Cortex of kidney (tissue), 1 donor: ENCODE measurements at places on chromosomes 4 and X.

DNA sequence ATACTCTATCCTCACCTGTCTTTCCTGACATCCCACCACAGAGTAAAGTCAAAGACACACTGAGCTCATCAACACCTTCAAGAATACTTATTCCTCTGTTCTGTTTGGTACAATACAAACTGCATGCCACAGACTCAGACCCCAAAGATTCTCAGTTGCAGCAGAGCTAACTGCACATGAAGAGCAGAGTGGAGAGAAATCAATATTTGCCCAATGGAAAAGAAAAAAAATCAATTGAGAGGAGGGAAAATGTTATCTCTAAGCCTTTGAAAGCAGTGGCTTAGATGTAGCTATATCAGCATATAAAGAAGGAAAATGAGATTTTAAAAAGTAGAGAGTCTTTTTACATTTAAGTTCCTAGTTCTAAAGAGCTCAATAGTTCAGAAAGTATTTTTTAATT lies 180.2 kb downstream of the NWD2 start:
- no peak for DNase-seq

DNA sequence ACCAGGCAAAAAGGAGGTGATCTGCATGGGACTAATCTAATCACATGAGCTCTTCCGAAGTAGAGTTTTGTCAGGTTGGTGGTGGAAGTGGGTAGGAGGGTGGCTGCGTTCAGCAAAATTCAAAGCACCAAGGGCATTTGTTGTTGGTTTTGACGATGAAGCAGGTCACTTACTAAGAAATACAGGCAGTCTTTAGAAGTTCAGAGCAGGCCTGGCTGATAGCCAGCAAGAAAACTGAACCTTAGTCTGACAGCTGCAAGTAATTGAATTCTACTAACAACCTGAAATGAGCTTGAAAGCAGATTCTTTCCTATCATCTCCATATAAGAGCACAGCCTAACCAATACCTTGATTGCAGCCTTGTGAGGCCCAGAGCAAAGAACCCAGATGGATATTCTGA lies 505.8 kb downstream of the KLHL13 start:
- DNase-seq: no peak

DNA sequence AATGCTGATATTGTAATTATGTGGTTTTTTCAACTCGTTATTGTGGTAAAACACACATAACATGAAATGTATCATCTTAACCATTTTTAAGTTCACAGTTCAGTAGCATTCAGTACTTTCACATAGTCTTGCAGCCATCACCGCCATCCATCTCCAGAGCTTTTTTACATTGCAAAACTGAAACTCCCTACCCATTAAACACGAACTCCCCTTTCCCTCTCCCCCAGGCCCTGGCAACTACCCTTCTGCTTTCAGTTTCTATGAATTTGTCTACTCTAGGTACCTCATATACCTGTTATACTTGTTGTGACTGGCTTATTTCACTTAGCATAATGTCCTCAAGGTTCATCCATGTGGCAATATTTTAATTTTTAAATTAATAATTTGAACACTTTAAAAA lies 380.6 kb downstream of the MAPK10 start:
- DNase-seq: no peak

- no peak for DNase-seq
Measured at GRCh38 chr4:13678186-13678924, 50.8 kb upstream of the BOD1L1 start.

- no peak for DNase-seq
Measured at GRCh38 chr4:54228056-54228527, 1.0 kb upstream of the PDGFRA start.

DNA sequence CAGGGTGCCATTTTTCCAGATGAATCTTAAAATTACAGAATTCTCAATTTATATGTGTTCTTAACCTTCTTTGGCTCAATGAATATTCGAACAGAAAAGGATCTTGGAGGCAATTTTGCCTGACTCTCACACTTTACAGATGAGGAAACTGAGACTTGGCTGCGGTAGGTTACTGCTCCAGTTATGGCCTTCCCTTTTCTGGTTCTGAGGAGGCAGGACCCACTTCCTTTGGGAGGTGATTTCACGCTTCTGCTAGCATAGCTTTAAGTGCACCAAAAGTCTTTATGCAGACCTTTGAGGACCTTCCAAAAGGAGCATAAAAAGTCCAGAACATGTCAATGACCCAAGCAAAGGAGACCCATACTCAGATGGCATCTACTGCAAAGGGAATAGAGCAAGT lies 44.7 kb upstream of the KLF3 start:
- DNase-seq: no peak

- no peak for DNase-seq
Measured at GRCh38 chr4:112153211-112153791, 8.0 kb downstream of the FAM241A start.

DNA sequence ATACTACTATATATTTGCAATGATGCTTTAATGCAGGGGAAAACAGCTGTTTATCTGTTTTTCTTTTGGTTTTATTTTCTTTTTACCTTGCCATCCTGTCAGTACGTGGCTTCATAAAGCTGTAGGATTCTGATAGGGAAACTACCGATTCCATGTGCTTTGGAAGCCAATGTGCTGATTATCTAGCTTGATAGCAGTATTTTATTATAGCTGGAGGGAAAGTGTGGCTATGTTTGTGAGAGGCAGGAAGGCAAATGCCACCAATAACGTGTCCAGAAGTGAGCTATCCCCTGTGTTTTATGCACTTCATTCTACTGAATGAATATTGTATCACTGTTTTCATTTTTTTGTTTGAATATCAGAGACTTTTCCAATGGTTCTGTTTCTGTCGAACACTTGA lies 43.7 kb downstream of the IL15 start:
- no peak for DNase-seq

DNA sequence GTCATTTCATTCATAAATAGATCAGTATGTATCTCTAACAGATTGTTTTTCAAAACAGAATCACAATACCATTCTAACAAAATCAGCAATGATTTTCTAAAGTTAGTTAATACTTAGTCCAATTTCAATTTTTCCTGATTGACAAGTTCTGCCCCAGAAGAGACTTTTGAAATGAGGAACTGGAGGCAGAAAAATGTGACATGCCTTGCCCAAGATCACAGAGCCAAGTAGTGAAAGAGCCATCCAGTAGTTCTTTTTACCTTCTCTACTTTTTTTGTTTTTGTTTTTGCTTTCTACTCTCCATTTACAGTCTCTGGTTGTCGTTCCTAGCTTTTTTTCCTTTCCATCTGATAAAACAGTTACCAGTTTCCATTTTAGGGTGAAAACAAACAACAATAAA lies 129.3 kb upstream of the TMEM164 start:
- no peak for DNase-seq

DNA sequence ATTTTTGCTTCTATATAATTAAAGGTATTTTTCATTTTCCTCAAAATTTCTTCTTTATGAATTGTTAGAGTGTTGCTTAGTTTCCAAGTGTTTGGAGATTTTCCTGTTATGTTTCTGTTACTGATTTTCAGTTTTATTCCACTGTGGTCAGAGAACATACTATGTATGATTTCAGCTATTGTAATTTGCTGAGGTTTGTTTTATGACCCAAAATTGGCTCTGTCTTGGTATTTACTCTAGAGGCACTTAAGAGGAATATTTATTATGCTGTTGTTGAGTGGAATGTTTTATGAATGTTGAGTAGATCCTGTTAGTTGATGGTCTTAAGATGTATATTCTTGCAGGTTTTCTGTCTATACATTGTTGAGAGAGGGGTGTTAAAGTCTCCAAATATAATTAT lies 263.5 kb downstream of the PABPC4L start:
- no peak for DNase-seq

- no peak for DNase-seq
Measured at GRCh38 chr4:27140486-27140885, 279.8 kb downstream of the STIM2 start.

DNA sequence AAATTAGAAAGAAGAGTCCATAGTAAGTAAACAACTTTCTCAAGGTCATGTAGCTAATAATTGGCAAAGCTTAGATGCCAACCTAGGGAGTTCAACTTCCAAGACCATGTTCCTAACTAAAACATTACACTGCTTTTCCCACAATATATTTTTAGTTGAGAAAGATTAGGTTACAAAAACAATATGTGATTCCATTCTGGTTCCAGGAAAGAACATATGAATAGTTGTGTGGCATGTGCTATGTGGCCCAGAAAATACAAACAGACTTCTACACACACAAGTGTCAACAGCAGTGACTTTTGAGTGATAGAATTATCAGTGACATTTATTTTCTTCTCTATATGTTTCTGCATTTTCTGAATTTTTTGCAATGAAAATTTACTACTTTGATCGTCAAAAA lies 62.7 kb upstream of the EDNRA start:
- DNase-seq: no peak

DNA sequence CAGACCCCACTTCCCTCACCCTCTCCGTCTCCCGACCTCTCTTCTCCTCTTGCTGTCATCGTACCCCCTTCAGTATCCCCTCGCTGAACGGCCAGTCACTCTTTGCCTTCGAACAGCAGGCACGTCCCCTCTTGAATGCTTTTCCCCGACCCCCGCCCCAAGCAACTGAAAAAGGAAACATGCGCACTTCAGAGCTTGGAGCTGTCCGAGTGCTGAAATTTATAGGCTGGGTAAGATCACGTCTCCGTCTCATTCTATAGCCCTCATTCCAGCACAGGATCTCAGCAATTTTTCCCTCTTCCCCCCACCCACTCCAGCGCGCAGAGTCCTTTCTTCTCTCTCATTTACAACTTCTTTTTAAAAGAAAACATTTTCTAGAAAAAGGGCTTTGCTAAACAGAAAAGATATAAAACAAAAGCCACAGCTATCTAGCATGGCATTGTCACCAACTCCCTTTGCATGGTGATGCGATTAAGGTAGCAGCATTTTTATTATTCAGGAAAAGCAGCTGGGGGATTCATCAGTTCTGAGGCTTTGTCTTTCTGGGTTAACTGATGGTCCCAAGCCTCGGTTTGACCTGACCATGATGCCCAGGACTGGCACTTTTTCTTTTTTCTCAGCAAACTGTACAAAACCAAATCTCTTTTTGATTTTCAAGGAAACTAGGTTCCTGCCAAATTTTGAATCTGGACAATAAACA lies at the start of gene GLRA2:
Gene GLRA2, plus strand, starts transcription at position 247 of the 700 bp plus-strand sequence. CDS start 522 bp downstream, outside the sequence.
- no peak for DNase-seq

- no peak for DNase-seq
Measured at GRCh38 chr4:60344908-60345307, 855.2 kb upstream of the ADGRL3 start.

DNA sequence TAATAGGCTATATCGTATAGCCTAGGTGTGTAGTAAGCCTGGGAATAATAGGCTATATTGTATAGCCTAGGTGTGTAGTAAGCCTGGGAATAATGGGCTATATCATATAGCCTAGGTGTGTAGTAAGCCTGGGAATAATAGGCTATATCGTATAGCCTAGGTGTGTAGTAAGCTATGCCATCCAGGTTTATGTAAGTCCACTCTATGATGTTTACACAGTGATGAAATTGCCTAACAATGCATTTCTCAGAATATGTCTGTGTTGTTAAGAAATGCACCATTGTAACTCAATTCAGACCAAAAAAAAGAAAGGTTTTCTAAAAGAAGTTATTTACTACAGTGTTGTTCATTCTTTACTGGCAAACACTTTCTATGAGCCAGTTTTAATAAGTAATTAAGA lies 1387.2 kb downstream of the STIM2 start:
- no peak for DNase-seq

DNA sequence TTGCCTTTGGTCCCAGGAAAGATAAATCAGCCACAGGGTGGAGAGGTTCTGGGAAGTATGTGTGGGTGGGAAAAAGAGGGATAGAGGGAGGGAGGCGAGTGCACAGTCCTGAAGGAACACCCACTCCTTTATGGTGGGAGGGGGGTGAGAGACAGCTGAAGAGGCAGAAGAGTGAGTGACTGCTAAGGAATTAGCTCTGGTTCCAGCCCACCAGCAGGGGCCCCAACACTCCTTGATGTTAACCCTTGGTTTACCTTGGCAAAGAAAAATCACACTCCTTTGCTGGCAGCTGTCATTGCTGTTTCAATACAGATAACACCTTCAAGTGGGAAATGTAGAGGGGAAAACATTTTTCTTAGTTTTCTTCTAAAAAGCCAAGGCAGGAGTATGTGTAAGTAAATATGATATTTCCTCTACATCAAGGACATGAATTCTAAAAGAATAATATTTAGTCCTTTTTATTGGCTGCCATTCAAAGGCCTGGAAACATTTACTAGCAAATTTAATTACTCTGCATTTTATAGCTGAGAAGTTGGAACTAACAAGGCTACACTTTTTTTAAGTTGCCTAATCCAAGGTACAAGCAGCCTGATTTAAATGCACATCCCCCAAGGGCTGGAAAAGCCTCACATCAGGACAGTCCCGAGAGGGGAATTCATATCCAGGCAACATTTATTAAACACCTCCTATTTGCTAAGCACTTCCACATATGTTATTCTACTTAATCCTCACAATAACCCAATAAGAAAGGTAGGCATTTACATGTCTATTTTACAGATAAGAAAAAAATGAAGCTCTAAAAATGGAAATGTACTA lies 81.7 kb downstream of the HS6ST2 start:
- no peak for DNase-seq

DNA sequence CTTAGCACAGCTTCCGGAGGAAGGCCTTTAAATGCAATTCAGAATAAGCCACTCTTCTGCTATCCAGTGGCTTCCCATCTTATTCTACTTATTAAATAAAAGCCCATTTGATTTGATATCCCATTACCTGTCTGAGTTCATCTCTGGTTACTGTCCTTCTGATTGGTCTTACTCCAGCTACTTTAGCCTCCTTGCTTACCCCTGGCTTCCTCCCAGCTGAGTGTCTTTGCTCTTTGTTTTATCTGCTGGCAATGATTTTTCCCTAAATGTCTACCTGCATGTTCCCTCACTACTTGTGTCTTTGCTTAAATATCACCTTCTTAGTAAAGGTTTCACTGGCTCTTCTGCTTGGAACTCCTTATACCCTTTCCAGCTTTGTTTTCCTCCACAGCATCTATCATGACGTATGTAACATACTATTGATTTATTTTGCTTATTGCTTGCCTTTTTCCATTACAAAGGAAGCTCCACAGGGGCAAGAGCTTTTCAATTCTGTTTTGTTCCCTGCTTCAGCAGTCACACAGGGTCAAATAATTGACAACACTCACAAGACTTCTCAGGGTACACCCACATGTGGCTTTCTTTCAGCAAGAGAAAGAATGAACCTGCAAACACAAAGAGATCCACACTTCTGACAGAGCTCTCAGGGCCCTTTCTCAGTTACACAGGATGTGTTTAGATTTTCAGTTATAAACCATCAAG lies 63.8 kb downstream of the TBC1D19 start:
- DNase-seq: no peak

DNA sequence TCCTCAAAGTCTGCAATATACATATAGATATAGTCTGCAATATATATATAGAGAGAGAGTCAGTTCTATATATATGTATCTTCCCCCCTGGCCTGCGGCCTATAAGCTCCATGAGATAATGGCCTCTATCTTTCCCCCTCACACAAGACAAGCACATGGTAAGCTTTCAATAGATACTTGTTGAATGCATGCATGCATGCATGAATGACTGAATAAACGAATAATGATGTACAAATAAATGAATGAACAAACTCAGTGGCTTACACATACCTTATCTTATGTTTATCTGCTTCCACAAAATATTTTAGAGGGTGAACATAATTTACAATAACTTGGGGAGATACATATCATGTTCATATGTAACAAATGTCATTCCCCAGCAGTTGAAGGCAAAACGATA lies 6.3 kb upstream of the GPM6A start:
- DNase-seq: no peak

- DNase-seq: no peak
Measured at GRCh38 chr4:1347410-1347864, 429 bp downstream of the UVSSA start.

GRCh38 chrX:130170752-130171445 lies 863 bp upstream of the RAB33A start:
- DNase-seq: no peak

GRCh38 chrX:40172401-40173142 lies 74.8 kb upstream of the BCOR start:
- no peak for DNase-seq
